ENCODE measurements at places on chromosomes 6 and 20. TPM values are rescaled to one million over a fixed set of nuclear protein-coding genes. Genes with fewer than 3 reads are reported as not detected.

Gene ECT2L
- 0.24 TPM for polyA plus RNA-seq

Gene SALL4
- polyA plus RNA-seq, result 0.15 TPM

Gene HCRTR2
- not detected for polyA plus RNA-seq

Gene KIAA0408
- polyA plus RNA-seq, result 13.8 TPM

Gene SOX18
- 10.3 TPM for polyA plus RNA-seq

Gene SLC2A10
- polyA plus RNA-seq, result 16.3 TPM

Gene AVP
- polyA plus RNA-seq, result not detected

Gene SLPI
- 0.38 TPM for polyA plus RNA-seq

Gene ARMH2
- polyA plus RNA-seq, result not detected

Gene DNAH8
- 0.99 TPM for polyA plus RNA-seq

Gene CDSN
- polyA plus RNA-seq, result not detected
